Effector CD8-positive, alpha-beta T cell (primary cell): ENCODE measurements at places on chromosomes 3 and 15.

- no peak for DNase-seq
These were observed 68.3 kb upstream of the SLC12A8 start for GRCh38 chr3:125280668-125281361.

- DNase-seq, result no peak
These were observed 9.2 kb downstream of the PLIN1 start for GRCh38 chr15:89669941-89670340.

GRCh38 chr3:59425942-59426341, 376.1 kb upstream of the CFAP20DC start:
- no peak for DNase-seq

DNA sequence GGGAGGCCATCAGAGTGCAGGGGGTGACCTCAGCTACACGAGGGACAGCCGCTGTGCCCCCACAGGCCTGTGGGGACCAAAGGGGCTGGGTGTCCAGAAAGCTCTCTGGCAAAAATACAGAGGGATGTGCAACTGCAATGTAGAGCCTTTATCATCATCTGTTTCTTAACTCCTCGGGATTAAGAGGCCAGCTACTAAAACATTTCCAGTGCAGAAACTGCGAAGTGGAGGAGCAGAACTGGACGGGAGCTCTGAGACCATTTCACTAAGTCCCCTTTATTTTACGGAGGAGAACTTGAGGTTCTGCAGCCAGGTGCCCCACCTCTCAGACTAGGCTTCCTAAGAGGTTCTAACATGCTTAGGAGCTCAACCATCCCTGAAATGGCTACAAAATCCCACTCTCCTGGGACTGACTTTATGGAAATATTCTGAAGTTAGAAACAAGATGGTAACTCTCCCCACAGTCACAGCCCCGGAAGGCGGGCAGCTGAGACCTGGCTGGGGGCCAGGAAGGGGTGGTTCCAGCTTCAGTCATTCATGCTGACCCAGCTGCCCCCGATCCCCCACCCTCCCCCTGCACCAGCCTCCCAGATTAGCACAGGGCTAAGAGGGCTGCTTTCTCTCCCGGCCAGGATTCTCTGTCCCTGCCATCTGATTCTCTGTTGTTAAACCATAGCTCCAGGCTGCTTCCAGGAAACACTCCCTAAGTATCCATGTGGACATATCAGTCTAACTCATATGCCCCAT, 40.3 kb downstream of the UMPS start:
- no peak for DNase-seq

- no peak for DNase-seq
These were observed 120.9 kb upstream of the ZBED2 start for GRCh38 chr3:111715911-111716523.

DNA sequence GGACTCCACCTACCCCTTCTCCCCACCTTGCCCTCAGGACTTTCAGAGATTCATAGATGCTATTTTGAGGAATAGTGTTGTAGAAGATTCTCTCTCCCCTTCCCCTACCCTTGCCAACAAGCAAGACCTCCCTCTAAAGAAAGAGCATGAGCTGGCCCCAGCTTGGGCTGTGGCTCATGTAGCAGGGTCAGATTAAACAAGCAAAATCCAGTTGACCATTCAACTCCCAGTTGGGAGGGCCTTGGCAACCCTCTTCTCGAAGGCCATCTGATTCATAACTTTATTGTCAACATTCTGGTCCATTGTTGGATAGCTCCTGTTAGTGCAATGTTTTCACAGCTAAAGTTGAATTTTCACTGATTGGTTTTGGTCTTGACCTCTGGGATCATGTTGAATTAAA, 41.1 kb downstream of the TNFAIP8L3 start:
- no peak for DNase-seq

GRCh38 chr15:90915808-90916440, 12.8 kb downstream of the MAN2A2 start:
- DNase-seq, result no peak

DNA sequence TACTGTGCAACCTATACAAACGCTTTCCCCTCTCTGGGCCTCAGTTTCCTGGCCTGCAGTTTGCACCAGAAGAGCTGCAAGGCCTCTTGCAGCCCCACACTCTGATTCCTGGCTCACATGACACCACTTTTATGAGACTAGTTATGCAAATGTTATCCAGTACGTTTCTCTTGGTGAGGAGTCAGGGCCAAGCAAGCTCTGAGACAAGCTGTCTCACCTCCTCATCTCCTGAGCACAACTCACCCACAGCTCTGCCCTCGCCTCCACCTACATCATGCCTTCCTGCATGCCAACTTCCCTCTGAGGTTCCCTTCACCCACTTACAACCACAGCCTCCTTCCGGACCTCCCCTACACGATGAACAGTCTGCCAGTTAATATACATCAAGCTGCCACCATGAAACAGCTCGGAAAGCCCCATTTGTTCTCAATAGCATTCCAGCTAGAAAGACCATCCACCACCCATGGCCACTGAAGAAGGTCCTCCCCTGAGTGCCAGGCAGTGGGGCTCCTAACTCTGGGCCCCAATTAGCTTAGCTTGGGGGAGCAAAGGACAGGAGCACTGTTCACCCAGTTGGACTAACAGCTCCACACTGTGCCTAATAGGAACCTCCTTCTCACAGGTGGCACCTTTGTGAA, 25.0 kb downstream of the CRYGS start:
- peak; percentile 13 for DNase-seq

GRCh38 chr3:99108508-99108907, 207.0 kb upstream of the DCBLD2 start:
- no peak for DNase-seq

GRCh38 chr15:72797338-72797689, 13.8 kb upstream of the ADPGK start:
- DNase-seq, result no peak
